ENCODE measurements at places on chromosomes 7 and 10. TPM values are rescaled to one million over a fixed set of nuclear protein-coding genes. Genes with fewer than 3 reads are reported as not detected.

The ITIH2 gene
- not detected for total RNA-seq

The SFRP5 gene
- not detected for total RNA-seq

The CLCN1 gene
- not detected for total RNA-seq

The CDC14C gene
- total RNA-seq: not detected

The NODAL gene
- total RNA-seq: not detected

The SPOCK2 gene
- 63.0 TPM for total RNA-seq

The FXYD4 gene
- not detected for total RNA-seq

The PLA2G12B gene
- total RNA-seq: not detected

The SCD gene
- total RNA-seq: 45.3 TPM

The TET1 gene
- total RNA-seq: 0.44 TPM

The ADAM12 gene
- 0.31 TPM for total RNA-seq

The GRID2IP gene
- total RNA-seq: 0.51 TPM

The SFTPA1 gene
- total RNA-seq: not detected

The IL2RA gene
- 1,224 TPM for total RNA-seq

The GHRHR gene
- total RNA-seq: not detected

The ADARB2 gene
- total RNA-seq: not detected

The ERVW-1 gene
- not detected for total RNA-seq

The FGL2 gene
- total RNA-seq: 2.2 TPM

The HOXA5 gene
- not detected for total RNA-seq

The VAX1 gene
- total RNA-seq: not detected

The LRRC17 gene
- not detected for total RNA-seq

The COBL gene
- total RNA-seq: not detected

The SLC16A9 gene
- 0.31 TPM for total RNA-seq

The CYP2E1 gene
- 0.40 TPM for total RNA-seq

The STEAP1B gene
- not detected for total RNA-seq

The MYL7 gene
- not detected for total RNA-seq

The UROS gene
- 43.4 TPM for total RNA-seq

The UTF1 gene
- total RNA-seq: not detected

The ARL4A gene
- 10.6 TPM for total RNA-seq

The ELMO1 gene
- total RNA-seq: 74.4 TPM

The OPALIN gene
- total RNA-seq: not detected

The ANXA8 gene
- not detected for total RNA-seq

The CHRM2 gene
- not detected for total RNA-seq

The VWA2 gene
- not detected for total RNA-seq

The KCND2 gene
- not detected for total RNA-seq

Measured in CD8-positive, alpha-beta memory T cell (primary cell).